ENCODE measurements at places on chromosomes 3 and 15.

- peak; percentile 20 for DNase-seq
These were observed 329.4 kb downstream of the TBC1D5 start for GRCh38 chr3:17412950-17413530.

- DNase-seq = peak; percentile 53
These were observed 116.4 kb upstream of the ARHGEF3 start for GRCh38 chr3:56918111-56918568.

GRCh38 chr3:71083726-71084131 lies 499.8 kb downstream of the FOXP1 start:
- DNase-seq = peak; percentile 26

- no peak for DNase-seq
These were observed 12.1 kb upstream of the TFG start for GRCh38 chr3:100697172-100697571.

DNA sequence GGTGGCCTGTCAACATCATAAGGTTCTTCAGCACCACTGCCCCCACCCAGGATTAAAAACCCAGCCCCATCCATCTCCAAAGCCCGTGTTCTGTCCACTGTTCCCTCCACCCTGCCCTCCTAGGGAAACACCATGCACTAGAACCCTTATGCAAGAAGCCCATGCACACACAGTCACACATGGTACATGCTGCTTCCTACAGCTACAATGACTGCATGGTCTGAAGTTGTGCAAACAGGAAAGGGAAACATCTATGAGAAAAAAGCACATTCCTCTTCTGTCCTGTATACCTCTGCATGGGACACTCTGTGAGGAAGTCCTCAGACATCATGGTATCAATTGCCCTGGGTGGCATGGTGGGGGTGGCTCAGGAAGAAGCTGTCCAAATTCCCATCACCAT lies 108.6 kb upstream of the MRPS22 start:
- DNase-seq = no peak

- DNase-seq = no peak
These were observed 20.1 kb upstream of the CD47 start for GRCh38 chr3:108110934-108111333.

DNA sequence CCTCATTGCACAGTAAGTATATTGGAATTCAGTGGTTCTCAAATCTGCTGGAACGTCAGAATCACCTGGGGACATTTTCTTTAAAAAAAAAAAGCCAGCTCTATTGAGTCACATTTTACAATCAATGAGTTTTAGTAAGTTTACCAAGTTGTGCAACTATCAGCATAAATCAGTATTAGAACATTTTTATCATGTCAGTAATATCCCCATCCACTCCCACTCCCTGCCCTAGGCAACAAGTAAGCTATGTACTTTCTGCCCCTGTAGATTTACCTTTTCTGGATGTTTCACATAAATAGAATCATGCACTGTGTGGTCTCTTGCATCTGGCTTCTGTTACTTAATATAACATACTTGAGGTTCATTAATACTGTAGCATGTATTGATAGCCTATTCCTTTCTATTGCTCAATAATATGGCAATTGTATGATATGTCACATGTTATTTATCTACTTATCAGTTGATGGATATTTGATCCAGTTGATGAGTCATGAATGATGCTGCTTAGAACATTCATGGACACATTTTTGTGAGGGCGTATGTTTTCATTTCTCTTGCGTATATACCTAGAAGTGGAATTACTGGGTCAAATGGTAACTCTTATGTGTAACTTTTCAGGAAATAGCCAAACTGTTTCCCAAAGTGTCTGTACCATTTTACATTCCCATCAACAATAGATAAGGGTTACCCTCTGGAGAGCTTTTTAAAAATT lies 180.5 kb downstream of the THSD4 start:
- DNase-seq = no peak

DNA sequence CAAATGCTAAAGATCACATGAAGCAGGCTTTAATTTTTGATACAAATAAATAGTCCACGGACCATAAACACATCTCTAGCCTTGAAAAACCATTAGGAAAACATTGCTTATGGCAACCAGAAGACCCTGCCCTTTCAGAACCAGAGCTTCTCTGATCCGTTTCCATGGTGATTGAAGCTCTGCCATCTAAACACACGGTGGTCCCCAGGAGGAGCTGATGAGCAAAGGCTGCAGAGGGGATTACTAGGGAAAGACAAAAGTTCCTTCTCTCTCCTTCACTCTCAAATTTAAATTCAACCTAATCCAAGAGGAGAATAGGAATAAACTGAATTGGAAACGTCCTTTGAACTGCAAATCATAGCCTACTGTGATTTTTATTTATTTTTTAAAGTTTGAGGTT lies 122.0 kb upstream of the ATP10A start:
- DNase-seq = no peak

DNA sequence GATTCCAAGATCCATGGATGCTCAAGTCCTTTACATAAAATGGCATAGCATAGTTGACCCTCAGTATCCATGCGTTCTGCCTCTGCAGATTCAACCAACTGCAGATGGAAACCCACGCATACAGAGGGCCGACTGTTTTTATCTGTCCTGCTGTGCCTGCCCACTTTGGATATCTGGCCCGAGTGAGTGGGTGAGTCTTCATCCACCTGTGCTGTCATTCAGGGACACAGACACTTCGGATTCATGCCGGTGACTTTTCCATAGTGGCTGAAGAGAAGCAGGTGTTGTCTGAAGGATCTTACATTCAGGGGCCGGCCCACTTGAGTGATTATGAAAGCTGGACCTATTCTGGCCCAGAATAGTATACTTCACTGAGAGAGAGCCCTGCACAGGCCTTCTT lies 85.1 kb downstream of the RYR3 start:
- DNase-seq = no peak

DNA sequence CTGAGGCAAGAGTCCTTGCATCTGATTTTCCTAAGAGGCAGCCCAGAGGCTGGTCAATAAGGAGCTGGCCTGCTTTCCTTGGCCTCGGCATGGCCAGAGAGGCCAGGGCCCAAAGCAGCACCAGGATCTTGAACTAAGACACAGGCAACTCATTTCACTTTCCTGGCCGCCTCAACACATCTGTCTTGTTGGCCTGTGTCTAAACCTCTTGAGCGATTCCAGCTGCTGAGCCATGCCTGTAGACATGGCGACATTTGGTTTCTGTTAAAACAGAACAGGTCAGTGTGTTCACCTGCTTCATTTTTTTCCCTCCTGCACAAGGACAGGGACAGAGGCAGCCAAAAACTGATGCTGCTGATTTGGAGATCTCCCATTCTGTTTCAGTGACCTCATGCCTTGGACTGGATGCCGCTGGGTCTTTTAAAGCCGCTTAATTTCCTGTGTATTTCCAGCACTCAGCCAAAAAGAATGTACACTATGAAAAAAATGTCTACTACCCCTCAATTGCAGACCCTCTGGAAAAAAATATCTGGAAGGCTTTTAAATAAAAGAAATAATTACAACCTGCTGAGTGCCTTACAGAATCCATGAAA lies 266.6 kb upstream of the ICE2 start:
- no peak for DNase-seq

- no peak for DNase-seq
These were observed 229.8 kb downstream of the NFKBIZ start for GRCh38 chr3:102078854-102079808.

GRCh38 chr3:130543322-130543721 lies 26.3 kb downstream of the COL6A6 start:
- no peak for DNase-seq

- no peak for DNase-seq
These were observed 42.8 kb upstream of the RSL24D1 start for GRCh38 chr15:55239440-55240124.

- no peak for DNase-seq
These were observed 910.0 kb upstream of the GBE1 start for GRCh38 chr3:82671466-82671865.

DNA sequence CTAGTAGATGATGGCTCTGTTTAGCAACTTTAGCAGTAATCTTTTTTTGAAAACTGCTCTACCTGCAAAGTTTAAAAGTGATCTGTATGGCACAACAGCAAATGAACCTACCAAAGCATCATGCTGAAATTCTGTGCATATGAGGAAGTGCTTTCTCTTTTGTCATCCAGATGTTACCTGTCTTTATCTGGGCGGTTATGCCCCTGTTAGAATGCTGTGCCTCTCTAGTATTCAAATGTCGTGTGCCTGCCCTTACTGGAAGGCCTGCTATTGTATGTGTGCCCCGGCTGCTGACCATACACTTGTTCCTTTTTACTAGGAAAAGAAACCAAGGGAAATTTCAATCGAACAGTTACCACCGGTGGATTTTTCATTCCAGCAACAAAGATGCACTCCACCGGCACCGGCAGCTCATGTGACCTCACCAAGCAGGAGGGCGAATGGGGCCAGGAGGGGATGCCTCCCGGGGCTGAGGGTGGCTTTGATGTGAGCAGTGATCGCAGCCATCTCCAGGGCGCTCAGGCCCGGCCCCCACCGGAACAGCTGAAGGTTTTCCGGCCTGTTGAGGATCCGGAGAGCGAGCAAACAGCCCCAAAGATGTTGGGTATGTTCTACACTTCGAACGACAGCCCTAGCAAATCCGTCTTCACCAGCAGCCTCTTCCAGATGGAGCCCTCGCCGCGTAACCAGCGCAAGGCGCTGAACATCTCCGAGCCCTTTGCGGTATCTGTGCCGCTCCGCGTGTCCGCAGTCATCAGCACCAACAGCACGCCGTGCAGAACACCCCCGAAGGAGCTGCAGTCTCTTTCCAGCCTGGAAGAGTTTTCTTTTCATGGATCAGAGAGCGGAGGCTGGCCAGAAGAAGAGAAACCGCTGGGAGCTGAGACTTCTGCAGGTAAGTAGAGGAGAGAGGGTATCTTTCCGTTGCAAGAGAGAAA lies 61.6 kb downstream of the TMEM39A start:
- DNase-seq = peak; percentile 43

- DNase-seq = no peak
These were observed 98.6 kb downstream of the MYRIP start for GRCh38 chr3:39907981-39908380.

DNA sequence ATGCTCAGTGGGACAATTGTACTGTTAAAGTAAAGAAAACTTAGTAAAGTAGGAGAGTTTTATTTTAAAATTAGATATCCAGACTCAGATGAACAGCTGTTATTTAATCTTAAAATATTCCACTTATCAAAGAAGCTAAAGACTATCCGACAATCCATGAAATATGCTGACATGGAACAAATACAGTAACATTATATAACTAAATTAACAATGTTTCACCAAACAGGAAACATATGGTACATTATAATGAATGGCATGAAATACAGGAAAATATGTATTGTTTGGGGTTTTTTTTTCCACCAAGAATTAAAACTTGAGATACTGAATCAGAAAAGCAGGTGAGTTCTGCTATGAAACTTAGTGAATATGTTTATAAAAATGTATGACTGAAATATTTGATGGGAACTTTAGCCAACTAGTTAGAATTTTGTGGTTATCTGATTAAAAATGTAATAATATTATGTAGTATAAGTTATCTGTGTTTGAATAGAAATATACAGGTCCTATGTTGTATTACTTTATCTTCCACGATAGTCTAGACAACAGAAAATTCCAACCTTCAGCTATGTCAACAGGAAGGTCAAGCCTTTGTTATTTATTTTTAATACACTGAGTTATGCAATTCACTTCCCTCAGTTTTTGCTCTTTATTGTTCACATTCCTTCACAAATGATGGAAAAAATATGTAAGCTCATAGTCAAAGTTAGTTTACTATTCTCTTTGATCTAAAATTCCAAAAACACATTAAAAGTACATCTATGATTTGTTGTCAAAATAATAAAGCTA lies 72.7 kb downstream of the UACA start:
- DNase-seq = no peak

GRCh38 chr3:132034486-132035464 lies at the start of gene CPNE4:
Gene CPNE4 (minus strand): TSS chr3:132035014.
- peak; percentile 89 for DNase-seq

DNA sequence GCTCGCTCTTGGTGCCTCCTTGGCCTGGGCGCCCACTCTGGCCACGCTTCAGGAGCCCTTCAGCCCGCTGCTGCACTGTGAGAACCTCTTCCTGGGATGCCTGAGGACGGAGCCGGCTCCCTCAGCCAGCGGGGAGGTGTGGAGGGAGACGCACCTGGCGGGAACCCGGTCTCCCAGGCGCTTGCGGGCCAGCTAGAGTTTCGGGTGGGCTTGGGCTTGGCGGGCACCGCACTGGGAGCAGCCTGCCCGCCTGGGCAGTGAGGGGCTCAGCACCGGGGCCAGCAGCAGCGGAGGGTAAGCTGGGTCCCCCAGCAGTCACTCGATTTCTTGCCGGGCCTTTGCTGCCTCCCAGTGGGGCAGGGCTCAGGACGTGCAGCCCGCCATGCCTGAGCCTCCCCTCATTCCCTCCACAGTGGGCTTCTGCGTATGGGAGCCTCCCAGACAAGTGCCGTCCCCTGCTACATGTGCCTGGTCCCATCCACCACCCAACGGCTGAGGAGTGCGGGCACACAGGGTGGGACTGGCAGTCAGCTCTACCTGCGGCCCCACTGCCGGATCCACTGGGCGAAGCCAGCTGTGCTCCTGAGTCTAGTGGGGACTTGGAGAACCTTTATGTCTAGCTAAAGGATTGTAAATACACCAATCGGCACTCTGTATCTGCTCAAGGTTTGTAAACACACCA lies 708.7 kb downstream of the VGLL3 start:
- no peak for DNase-seq

DNA sequence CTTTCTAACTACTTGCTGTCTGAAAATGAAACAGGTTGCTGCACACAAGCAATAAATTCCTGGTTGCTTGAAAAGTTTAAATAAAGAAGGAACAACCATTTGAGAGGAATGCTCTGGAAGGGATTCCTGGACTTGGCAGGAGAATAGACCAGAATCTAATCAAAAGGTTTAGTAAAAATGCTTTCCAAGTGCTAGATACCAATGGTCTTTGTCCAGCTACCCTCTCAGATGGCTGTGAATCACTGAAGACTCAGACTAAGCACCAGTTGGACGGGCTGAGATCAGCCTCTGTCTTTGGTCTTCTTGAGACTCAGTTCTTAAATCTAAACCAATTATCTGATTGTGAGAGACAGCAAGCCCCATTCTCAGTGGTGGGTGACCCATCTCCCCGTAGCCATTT lies 27.7 kb upstream of the LPP start:
- DNase-seq = no peak

DNA sequence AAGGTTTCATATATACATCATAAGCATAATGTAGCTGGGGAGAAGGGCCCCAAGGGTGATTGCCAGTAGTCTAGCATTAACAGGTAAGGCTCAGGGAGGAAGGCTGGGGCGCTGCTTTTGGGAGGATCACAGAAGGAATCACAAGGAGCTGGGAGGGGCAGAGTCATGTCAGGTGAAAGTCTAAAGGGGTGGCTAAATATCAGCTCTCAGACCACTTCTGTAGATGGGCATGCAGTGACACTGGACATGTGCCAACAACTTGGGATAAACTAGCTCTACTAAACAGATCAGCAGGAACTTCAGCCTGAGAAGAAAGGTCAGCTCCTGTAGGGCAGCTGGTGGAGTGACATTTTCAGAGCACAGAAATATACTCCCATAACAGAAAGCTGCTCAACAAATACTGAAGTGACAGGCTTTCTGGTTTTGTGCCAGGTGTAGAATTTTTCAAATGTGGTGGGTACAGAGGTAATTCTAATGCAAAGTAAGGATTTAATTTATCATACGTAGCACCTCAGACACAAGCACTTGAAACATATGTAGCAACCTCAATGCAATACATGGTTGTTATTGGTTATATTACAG lies 79.4 kb downstream of the PEX5L start:
- no peak for DNase-seq

Measured in GM13976 (cell line).